Fibroblast of skin of abdomen (primary cell): ENCODE measurements at places on chromosomes 1 and 21.

- DNase-seq: no peak
Measured at GRCh38 chr1:90313778-90314177, 318.9 kb downstream of the ZNF326 start.

DNA sequence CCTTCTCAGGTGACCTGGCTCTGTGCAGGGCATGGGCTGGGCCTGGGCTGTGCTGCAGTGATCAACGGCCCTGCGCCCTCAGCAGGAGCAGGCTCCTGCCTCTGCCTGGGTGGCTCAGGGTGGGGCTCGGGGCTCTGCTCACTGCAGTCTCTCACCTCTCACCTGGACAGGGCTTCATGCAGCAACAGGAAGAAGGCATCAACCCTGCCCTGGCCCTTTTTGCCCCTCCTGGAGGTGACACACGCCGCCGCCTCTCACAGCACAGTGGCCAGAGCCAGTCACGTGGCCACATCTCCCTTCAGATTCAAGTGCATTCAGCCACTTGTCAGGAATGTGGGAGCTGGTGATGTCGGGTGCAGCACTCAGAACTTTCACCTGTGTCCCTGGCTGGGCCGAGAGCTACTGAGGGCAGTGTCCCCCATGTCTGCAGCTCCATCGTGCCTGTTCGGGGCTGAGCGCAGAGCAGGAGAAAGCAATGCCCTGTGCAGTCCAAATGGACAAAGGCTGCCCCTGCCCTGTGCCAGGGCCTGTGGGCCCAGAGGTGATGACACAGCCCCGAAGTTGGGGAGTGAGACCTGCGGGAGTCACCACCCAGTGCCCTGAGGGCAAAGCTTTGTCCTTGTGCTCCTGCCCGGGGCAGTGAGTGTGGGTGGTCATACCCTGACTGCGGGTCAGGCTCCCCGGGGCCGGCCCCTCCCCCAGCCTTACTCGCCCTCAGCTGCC is 314.0 kb downstream of the PTPRU start:
- DNase-seq: no peak

GRCh38 chr1:29758781-29759499 is 522.6 kb downstream of the PTPRU start:
- no peak for DNase-seq

- peak; percentile 17 for DNase-seq
Measured at GRCh38 chr1:200090252-200091159, 63.0 kb downstream of the NR5A2 start.

DNA sequence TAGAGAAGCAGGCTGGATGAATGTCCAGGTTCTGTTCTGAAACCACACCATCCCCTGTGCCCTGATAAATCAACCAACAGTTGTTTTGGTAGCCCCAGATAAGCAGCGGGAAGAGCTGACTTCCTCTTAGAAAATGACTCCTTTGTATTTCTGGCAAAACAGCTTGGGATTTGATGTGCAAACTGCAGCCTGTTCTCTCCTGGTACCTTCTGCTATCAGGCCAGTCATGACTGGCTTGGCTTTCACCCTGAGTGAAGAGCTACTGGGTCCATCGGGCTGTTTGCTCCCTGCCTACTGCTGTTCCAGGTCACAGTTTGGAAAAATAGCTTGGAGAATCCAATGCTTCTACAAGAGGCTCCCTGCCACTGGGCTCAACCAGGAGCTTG is 116.8 kb downstream of the DTL start:
- no peak for DNase-seq

- DNase-seq: no peak
Measured at GRCh38 chr1:48756683-48757316, 19.9 kb downstream of the BEND5 start.

DNA sequence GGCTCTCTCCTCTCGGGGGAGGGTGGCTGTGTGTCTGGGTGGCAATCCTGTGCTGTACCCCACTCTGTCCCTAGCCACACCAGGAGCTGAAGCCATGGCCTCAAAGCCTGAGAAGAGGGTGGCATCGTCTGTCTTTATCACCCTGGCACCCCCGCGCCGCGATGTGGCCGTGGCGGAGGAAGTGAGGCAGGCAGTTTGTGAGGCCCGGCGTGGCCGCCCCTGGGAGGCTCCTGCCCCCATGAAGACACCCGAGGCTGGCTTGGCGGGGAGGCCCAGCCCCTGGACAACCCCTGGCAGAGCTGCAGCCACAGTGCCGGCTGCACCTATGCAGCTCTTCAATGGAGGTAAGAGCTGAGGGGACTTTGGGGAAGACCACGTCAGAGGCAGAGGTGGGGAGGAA is 6.3 kb downstream of the FBLIM1 start:
- DNase-seq: no peak

- DNase-seq: no peak
Measured at GRCh38 chr1:51966559-51966958, 23.9 kb downstream of the RAB3B start.

GRCh38 chr1:199132006-199132405 is 493.2 kb downstream of the PTPRC start:
- DNase-seq: no peak

GRCh38 chr1:245575710-245576109 is 420.9 kb downstream of the KIF26B start:
- peak; percentile 39 for DNase-seq

- DNase-seq: no peak
Measured at GRCh38 chr1:94316836-94317789, 79.7 kb upstream of the ARHGAP29 start.

DNA sequence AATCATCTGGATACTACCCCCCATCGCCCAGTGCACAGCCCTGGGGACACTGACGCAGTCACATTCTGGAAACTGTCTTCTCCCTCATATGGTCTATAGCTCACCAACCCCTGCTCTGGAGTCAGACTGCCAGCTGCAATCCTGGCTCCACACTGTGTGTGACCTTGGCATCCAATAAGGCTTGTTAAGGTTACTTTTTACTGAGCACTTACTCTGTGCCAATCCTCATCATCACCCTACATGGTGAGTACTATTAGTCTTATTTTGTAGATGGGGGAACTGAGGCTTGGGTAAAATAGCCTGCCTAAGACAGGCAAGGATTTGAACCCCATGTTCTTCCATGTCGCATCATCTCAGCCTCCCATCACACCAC is 34.9 kb downstream of the AHDC1 start:
- no peak for DNase-seq

GRCh38 chr1:242133796-242134195 is 134.9 kb upstream of the MAP1LC3C start:
- no peak for DNase-seq

GRCh38 chr1:221805121-221805520 is 63.2 kb upstream of the DUSP10 start:
- no peak for DNase-seq

GRCh38 chr1:30702823-30703222 is 20.6 kb downstream of the MATN1 start:
- no peak for DNase-seq

DNA sequence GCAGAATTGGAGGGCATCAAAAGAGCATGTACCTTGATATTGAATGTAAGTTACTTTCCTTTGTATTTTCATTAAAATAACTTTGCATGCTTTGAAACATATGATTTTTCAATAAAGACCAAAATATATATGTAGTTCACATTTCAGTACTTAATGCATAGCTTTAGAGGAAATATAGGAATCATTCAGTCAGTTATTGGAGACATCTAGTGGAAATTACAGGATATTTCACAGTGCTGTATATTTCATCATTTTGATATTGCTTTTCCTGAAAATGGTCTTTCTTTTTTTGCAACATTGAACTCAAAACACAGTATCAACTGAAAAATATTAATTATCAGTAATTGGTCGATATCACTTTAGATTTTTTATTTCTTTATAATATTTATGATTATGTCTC is 375.8 kb downstream of the NCAM2 start:
- peak; percentile 25 for DNase-seq

- no peak for DNase-seq
Measured at GRCh38 chr21:41865002-41865777, 14.0 kb downstream of the PRDM15 start.

DNA sequence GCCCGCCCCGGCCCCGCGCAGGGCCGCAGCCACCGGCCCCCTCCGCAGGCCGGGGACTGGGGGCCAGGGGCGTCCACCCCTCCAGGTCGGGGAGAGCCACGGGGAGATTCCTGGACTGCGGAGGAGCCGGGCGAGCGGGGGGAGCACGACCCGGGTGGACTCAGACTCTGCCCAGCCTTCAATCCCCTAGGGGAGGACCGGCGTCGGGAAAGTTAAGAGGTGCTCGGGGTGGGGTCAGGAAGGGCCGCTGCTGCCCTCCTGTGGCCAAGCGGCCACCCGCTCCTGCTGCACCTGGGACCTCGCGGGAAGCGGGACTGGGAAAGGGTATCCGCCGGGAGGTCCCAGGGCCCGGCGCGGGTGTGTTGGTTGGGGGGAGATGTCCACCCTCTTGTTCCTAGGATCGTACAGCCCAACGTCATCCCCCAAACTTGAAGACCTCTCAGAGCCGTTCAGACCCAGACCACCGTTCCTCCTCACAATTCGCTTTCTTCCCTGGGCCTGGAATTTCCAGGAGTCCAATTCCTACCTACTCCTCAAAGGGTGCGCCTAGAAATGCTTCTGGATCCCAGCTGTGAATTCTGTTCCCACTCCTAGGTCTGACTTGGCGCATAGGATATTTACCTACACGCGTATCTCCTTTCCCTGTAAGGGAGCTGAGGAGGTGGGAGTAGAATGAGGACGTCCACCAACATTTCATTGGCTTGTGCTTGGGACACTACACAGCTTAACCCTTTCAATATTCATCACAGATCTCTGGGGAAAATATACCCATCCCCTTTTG is 484 bp upstream of the RHOC start:
- DNase-seq: peak; percentile 86
